M059J (cell line): ENCODE measurements at places on chromosomes 6 and 20. TPM values are rescaled to one million over a fixed set of nuclear protein-coding genes. Genes with fewer than 3 reads are reported as not detected.

The ZSCAN23 gene
- total RNA-seq, result 8.2 and 16.2 TPM in 2 replicates

The SYCP2 gene
- total RNA-seq, result 0.79 and 1.2 TPM in 2 replicates

The TINAG gene
- not detected in 2 replicates for total RNA-seq

The VSTM2L gene
- 1.0 and 4.2 TPM in 2 replicates for total RNA-seq

The CUTA gene
- 610 and 623 TPM in 2 replicates for total RNA-seq

The TNF gene
- total RNA-seq, result 0.47 and 0.62 TPM in 2 replicates

The RAET1G gene
- total RNA-seq, result 19.7 and 20.6 TPM in 2 replicates

The WFDC6 gene
- total RNA-seq, result not detected in 2 replicates

The DPPA5 gene
- not detected in 2 replicates for total RNA-seq

The PLCB1 gene
- 0.94 and 1.5 TPM in 2 replicates for total RNA-seq

The ZNF165 gene
- total RNA-seq, result 0.89 and 1.6 TPM in 2 replicates

The HNF4A gene
- not detected in 2 replicates for total RNA-seq

The IL22RA2 gene
- not detected in 2 replicates for total RNA-seq

The FAM83B gene
- total RNA-seq, result 0.10 and 0.20 TPM in 2 replicates

The BMP7 gene
- total RNA-seq, result 0.02 and 0.22 TPM in 2 replicates

The CCDC170 gene
- total RNA-seq, result not detected in 2 replicates

The EDN3 gene
- not detected in 2 replicates for total RNA-seq

The KHDRBS2 gene
- not detected in 2 replicates for total RNA-seq

The SERPINB6 gene
- total RNA-seq, result 177 and 209 TPM in 2 replicates

The EBF4 gene
- 1.1 and 1.5 TPM in 2 replicates for total RNA-seq

The CDH4 gene
- 3.5 and 7.8 TPM in 2 replicates for total RNA-seq

The MDFI gene
- total RNA-seq, result 0.79 and 1.4 TPM in 2 replicates

The HFE gene
- 16.9 and 20.6 TPM in 2 replicates for total RNA-seq

The NNAT gene
- total RNA-seq, result not detected in 2 replicates

The COL12A1 gene
- total RNA-seq, result 147 and 336 TPM in 2 replicates

The SLC22A23 gene
- 0.54 and 0.64 TPM in 2 replicates for total RNA-seq
